ENCODE measurements at places on chromosomes 7 and 10.

DNA sequence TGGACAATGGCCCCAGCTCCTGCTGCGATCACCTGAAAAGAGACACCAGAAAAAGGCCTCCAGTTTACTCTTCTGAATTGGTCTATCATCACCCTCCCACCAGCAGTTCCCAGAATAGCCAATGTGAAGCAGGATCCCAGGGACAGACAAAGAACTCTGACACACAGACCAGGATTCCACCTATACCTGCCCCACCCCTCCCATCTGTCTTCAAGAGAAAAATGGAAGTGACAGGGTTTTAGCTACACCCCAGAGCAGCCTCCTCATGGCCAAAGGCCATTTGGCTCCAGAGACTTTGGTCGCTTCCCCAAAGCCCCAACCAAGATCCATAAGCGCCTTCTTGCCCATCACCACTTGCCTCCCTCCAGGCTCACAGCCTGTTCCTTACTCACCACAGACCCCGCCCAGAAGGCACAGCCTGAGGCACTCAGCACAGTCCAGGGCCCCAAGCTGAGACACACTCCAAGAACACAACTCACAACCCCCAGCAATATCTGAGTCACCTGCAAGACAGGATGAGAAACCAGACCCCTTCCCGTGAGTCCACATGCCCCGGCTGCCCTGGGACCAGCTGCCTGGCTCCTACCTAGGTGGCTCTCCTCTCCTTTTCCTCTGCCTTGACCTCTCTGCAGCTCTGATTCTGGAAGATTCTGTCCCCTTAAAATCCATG lies 6.5 kb downstream of the TMEM176B start:
- no peak for DNase-seq

- DNase-seq = no peak
These were observed 3.1 kb upstream of the ARID5B start for GRCh38 chr10:61898435-61898778.

DNA sequence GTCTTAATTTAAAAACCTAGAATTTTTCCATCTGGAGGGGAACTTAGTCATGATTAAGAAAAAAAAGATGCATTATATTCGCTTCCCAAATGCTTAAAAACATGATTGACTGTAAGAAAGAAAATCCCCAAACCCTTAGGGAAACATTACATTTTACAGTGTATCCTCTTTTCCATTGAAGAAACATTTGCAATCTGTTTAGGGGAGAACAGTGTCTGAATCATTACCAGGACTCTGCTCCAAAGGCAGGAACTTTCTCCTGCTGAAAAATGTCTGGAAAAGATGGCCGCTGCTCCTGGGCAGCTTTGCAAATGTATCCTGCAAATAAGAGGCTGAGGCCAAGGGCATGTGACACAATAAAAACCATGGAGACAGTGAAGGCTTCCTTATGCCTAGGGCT lies 173.7 kb downstream of the BUB3 start:
- DNase-seq = no peak

GRCh38 chr10:46096446-46096845 lies 50.4 kb upstream of the MSMB start:
- peak; percentile 35 for DNase-seq

DNA sequence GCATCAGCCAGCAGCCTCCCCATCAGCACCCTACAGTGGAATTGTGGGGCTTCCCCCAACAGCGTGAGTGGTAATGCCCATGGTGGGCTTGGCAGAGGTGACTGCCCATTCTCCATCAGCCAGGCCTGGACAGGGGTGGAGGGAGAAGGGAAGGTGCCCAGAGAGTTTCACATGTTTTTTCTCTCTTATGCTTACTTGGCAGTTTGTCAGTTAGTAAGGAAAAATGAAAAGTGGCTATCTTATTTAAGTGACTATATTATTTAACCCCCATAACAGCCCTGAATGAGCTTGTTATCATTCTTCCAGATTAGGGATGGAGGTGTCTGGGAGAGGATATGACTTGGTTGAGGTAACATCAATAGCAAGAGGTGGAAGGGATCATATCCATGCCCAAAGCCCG lies 921.7 kb downstream of the GRID1 start:
- DNase-seq = no peak

DNA sequence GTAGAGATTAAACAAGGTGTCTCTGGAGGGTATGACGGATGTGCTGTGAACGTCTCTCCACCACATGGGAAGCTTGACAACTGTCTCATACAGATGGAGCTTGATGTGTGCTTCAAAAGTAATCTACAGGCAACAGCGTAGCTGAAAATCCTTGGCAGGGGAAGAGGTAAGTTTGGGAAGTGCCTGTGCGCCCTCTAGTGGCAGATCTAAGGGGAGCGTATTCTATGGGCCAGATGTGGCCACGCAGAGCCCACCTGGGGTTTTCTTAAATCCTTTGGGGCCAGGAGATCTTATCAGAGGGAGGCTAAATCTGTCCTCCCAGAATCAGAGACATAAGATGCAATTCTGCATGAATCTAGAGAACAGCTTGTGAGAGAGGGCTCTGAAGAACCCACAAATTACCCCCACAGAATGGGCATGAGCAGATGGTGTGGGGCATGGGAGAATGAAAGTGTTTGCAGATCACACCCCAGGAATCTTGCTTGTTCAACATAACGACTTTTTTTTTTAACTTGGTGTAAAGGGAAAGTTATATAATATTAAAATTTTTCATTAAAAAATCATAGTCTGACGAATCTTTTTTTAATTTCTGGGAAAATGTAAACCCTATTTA lies 91.2 kb upstream of the MPP7 start:
- peak; percentile 49 for DNase-seq

DNA sequence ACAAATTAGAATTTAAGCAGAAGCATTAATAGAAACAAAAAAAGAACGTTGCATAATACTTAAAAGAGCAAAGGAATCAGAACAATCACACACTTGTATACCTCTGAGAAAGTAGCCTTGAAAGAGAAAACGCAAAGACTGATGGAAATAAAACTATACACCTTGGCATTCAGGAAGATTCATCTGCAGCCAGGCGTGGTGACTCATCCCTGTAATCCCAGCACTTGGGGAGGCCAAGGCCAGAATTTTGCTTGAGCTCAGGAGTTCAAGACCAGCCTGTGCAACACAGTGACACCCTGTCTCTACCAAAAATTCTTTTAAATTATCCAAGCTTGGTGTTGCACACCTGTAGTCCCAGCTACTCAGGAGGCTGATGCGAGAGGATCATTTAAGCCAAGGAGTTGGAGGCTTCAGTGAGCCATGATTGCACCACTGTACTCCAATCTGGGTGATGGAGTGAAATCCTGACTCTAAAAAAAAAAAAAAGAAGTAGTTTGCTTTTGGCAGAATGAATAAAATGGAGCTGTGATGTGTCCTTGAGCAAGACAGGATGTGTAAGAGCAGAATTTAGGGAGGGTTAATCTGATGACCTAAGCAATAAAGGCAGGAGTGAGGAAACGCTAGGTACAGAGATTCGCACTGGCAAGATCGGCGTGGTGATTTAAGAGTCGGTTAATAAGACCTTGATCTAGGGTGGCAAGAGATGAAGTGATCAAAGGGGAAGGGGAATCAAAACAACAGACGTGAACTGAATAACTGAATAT lies 75.8 kb upstream of the NRP1 start:
- DNase-seq = no peak

- DNase-seq = no peak
These were observed 149.0 kb downstream of the TNS3 start for GRCh38 chr7:47432671-47433563.

DNA sequence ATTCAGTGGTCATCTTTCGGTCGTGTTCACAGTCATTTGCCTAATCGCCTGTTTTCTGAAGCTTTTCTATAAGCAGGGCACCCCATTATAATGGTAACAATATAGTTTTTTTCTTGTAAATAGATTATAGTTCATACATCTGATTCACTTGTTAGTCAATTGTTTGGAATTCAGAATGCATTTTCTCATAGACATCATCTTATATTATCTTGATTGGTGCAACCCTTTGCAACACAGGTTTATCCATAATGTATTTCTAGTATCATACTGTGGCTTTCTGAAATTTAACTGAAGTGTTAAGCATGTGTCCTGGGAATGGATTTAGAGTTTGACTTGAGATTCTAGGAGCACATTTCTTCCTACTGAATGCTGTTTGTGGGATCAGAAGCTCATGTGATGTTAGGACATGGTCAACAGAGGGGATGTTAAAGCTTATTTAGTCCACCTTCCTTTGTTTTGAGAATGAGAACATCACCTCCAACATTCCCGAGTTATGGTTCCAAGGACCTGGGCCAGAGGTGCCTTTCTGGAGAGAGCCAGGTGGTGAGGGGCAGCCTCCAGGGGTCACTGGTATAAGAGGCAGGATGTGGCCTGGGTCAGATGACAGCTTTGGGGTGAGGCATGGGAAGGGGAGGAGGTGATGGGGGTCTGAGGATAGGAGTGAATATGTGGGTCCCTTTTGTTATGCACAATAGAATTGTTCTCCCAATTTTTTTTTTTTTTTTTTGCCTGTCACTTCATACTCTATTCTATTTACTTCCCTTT lies 415.6 kb downstream of the EXOC4 start:
- DNase-seq = no peak

DNA sequence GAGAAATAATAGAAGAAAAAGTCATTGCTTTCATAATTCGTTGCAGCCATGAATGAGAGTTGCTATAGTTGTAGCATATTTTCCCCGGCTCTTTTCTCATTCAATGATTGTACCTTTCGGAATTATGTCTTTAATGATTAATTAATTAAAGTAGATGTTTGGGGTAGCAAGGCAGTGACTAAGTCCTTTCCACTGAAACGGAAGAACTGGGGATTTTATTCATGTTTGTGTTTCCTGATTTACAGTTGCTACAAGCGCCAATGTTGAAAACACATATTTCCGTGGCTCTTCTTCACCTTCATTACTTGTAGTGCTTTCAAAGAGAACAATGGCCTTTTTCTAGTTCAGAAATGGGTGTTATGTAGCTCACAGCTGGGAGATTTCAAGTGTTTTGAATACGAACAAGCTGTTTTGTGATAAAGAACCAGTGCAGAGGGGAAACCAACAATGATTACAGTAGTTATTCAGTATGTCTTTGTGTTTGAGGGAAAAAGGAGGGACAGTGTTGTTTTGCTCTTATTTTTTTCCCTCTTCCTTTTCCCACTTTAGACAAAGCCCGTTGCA lies 153.5 kb downstream of the NSUN6 start:
- DNase-seq = no peak

- DNase-seq = no peak
These were observed 6.1 kb upstream of the VCL start for GRCh38 chr10:73991884-73992245.

DNA sequence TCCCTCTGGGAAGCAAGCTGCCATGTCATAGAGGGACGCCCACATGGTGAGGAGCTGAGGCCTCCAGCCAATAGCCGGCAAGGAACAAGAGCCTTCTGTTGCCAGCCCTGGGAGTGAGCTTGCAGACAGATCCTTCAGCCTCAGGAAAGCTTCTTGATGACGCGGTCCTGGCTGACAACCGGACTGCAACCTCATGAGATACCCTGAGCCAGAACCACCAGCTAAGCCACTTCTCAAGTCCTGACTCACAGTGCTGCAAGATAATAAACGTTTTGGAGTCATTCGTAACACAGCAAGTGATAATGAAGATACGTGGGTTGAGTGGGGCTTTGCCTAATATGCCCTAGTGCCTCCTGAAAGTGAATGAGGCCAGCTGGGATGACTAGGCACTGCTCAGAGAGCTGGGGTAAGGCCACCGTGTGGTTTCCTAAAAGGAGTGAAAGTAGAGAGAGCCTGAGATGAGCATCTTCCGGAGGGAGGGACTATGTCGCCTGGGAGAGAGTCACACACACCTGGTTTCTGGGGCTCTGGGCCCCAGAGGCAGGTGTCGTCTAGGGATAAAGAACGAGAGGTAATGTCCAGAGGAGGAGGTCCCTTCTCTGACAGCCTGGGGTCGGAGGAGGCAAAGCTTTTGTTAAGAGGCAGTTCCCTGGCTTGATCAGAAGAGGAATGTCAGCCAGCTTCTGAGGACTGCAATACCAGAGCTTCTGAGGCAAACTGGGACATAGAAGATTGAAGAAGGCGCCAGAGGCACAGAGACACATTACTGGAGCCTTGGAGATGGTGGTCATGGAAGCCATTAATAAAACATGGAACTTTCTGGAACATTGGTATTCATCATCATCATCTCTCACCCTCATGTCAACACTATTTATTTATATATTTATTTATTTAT lies 53.6 kb downstream of the PYROXD2 start:
- DNase-seq = no peak

GRCh38 chr10:78890506-78890905 lies 178.3 kb upstream of the ZMIZ1 start:
- DNase-seq = no peak

- DNase-seq = no peak
These were observed 16.1 kb upstream of the PIK3CG start for GRCh38 chr7:106848851-106849442.

- DNase-seq = no peak
These were observed 185.2 kb downstream of the SKIDA1 start for GRCh38 chr10:21340331-21340730.

GRCh38 chr7:24920451-24921361 lies 59.3 kb downstream of the OSBPL3 start:
- no peak for DNase-seq

- DNase-seq = no peak
These were observed 565 bp downstream of the ATP5MK start for GRCh38 chr10:103395754-103396066.

DNA sequence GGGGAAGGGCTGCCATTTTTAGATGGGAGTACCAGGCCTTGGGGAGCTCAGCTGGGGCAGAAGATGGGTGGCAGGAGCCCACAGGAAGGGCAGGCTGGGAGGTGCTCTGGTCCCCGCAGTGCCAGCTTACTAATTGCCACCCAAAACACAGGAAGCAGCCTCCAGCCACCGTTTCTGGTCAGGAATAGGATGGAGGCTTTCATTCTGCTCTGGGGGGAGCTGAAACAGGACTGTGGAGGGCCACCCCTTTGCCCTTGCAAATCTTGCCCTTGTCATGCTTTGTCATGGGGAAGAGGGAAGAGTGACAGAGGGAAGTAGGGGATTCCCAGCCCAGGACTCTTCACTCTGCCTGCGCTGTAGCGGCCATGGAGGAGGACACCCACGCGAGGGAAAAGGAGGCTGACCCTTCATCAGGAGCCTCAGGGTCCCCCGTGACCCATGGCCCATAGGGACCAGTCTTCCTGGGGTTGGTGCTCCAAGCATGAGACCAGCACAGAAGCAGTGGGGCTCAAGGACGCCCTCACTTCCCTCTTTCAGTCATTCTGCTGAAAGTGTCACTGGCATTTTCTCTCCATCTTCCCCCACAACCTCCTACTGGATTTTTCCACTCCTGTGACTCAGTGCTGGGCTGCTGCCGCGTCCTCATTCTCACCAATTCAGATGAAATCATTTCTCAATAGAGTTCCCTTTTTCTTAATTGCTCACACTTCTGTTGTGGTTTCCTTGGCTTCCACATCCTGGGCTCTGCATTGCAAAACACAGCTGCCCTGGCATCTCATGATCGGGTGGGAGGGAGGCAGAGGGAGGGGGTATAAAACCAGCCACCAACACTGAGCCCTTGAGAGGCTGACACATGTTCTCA lies 61.9 kb downstream of the MKI67 start:
- DNase-seq = no peak

DNA sequence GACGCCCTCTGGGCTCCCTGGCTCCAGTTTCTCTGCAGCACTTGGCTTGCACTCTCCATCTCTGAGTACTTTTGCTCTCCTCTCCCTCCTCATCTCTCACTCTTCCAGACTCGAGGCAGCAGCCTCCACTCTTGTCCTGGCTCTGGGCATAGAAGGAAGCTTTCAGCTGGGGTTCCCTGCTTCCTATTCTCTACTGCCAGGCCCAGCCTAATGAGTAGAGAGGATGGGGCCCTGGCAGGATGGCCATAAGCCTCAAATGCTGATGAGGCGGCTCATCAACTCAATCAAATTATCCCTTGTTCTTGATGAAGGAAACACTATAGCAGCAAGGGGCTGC lies 55.8 kb downstream of the NEURL1 start:
- DNase-seq = no peak

GRCh38 chr10:123655751-123656150 lies 10.4 kb upstream of the GPR26 start:
- DNase-seq = no peak

Measured in HepG2 (cell line).